ENCODE measurements at places on chromosomes 5 and 9.

- peak; percentile 68 for DNase-seq
Observed at GRCh38 chr5:57779383-57780223, 297.0 kb upstream of the ACTBL2 start.

- DNase-seq: no peak
Observed at GRCh38 chr9:125674981-125675973, 31.7 kb downstream of the MAPKAP1 start.

DNA sequence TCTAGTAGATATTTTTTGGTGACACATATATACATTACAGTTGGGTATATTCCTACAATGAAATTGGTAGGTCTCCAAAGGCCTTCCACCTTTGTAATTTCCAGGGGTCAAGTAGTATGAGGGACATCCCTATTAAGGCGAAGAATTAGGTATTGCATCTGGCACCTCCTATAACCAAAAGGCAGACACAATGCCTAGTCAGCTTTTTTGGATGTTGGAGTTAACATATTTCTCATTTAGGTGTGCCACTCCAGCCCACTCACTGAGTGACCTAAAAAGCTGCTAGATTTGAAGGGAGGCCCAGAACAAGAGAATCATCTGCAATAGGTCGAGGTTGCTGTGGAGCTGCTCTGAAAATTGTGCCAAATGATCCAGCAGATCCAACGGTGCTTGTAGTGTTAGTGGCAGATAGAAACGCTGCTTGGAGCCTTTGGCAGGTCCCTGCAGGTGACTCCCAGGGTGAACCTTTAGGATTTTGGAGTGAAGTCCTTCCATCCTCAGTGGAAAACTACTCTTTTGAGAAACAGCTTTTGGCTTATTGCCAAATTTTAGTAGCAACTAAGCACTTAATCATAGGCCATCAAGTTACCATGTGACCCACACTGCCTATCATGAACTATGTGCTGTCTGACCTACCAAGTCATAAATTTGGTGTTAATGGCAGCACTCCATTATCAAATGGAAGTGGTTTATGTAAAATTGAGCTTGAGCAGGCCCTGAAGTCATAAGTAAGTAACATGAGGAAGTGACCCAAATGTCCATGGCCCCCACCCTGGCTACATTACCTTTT is 15.7 kb upstream of the FNIP1 start:
- DNase-seq: no peak

DNA sequence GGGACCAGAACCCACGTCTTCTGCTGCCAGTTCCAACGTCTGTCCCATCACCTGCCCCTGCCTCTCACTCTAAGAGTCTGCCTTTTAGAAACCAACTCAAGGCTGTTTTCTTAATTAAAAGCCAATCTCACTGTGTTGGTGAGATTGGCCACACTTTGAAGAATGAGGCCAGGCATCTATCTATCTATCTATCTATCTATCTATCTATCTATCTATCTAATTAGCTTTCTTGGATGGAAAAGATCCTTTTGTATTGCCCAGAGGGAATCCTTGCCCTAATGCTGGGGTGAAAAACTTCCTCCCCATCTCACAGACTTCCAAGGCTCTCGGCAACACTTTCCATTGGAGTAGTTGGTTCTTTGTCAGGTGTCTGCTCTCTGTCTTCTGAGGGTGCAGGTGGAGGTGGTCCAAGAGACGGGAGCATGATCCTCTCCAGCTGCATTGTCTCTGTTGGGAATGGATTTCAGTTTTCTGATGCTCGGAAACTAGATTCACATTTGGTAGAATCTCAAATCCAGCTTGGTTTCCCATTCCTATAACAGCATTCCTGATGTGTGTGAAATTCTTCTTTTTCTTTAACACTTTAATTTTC is 57.9 kb downstream of the GALNT12 start:
- no peak for DNase-seq

- DNase-seq: no peak
Observed at GRCh38 chr5:168836603-168837231, 257.5 kb upstream of the PANK3 start.

- peak; percentile 78 for DNase-seq
Observed at GRCh38 chr9:117335837-117336433, 78.9 kb downstream of the ASTN2 start.

- DNase-seq: no peak
Observed at GRCh38 chr5:38556088-38556598, 303 bp downstream of the LIFR start.

DNA sequence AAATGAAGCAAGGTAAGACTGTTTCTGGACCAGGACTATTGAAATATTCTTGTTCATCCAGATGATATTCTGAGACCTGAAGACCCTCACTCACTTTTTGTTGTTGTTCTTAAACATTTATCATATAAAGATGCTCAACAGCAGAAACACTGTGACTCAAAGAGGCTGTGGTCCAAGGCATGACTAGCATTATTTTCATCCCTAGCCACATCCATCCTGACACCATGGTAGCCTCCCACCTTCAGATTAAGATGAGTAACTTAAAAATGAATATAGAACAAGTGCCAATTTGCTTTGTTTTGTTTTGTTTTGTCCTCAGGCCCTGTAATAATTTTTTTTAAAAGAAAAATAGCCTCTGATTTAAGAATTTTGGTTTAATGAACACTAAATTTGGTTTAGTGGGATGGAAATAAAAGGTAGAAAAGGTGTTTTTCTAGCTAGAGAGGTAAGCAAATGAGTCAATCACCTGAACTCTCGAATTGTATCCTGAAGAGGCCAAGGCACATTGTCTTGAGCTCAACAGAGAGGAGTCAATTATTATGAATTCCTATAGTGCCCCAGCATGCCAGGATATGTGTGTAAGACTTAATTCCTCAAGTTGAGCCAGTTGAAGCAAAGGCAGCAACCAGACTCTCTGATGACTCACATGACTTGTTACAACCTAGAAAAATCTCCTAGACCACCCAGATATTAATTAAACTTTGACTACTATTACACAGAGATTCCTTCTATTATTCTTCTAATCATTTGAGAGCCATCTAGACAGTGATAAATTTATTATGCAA is 380.1 kb upstream of the TUSC1 start:
- DNase-seq: no peak

GRCh38 chr9:132232522-132232921 is 70.7 kb downstream of the NTNG2 start:
- no peak for DNase-seq

GRCh38 chr5:101611039-101611438 is 685.0 kb downstream of the SLCO4C1 start:
- DNase-seq: no peak

DNA sequence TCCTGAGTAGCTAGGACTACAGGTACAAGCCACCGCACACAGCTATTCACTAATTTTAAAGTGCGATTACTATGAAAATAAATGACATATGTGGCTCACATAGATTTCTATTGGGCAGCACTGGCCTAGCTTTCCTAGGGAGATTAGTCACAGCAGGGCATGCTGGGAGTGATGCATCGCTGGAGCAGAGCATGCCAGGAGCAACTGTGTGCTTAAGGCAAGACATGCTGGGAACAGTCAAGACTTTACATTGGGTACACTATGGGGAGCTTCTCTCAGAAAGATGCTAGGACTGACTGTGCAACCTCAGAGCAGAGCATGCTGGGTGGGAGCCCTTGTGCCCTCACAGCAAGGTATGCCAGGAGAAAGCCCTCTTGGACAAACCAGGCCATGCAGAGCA is 9.3 kb downstream of the ST6GALNAC6 start:
- DNase-seq: no peak

- no peak for DNase-seq
Observed at GRCh38 chr9:73841018-73841417, 656.1 kb upstream of the RORB start.

- no peak for DNase-seq
Observed at GRCh38 chr9:135303280-135303647, 176.3 kb upstream of the PPP1R26 start.

- no peak for DNase-seq
Observed at GRCh38 chr9:71783120-71783523, 14.8 kb upstream of the CEMIP2 start.

DNA sequence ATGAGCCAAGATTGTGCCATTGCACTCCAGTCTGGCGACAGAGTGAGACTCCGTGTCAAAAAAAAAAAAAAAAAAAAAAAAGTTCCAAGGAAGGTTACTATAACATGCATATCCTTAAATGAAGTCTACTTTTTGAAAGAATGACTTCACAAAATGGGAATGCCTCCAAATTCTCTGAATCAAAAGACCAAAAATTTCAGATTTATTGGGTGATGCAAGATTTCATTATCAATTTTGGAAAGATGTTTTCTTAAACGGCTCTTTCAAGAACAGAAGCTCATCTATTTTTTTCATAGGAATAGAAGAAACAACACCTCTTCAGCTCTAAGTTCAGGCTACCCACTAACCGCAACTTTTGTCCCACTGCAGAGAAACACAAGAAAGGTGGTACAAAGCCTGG is 69.9 kb downstream of the AUH start:
- no peak for DNase-seq

DNA sequence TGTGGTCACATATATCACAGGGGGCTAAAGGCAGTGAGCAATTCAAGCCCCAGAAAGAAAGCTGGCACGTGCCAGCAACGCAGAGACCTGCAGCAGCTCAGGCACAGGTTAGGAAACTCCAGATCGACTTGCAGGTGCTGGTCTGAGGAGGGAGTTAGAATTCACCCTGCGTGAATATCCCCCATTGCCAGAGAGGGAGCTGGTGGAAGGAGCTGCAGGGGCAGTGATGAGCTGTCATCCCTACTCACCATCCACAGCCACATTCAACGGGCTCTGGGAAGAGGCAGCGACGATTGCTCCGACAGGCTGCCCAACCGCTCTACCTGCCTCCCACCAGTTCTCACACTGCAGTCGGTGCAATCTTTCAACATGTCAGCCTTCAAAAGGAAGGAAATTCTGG is 40.8 kb upstream of the CLK4 start:
- no peak for DNase-seq

DNA sequence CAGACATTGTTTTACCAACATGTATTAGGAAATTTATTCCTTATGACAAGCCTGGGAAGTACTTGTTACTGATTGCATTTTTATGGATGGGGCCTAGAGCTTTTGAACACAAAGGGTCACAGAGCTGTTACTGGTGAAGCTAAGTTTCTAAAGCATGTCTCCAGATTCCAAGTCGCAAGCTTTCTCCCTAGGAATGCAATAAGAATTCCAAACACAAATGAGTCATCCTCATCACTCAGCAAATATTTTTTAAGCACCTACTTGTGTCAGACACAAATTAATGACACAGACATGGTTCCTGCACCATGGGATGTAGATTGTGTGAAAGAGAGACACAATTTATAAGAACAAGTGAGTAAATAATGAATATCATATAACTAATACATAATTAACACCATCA is 11.0 kb upstream of the SH3RF2 start:
- no peak for DNase-seq

DNA sequence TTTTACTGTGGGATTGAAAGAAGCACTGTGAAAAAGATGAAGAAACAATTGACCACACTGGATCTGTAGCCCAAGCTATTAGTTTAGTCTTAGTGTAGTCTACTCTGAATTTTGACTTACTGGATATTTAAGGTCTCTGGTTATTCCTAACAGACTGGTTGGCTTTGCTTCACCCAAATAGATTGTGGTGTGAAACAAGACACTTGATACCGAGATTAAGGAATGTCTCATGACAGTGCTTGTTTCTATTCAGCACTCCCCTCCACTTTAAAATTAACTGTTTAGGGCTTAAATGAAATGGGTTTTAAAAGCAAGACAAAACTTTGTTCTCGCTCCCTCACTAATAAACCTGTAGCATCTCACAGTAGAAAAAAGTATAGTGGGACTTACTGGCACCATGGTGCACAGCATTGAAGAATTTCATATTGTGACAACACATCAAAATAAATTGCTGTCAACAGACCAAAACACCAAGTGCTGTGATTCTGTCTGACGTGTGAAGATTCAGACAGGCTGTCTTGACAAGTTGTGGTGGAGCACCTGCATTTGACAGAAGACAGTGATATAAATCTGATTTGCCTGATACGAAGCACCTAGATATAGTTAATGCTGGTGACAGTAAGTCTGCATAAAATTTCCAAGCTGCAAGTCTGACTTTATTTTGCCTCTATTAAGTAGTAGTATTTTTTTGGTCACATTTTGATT is 73.1 kb downstream of the PBX3 start:
- DNase-seq: no peak

DNA sequence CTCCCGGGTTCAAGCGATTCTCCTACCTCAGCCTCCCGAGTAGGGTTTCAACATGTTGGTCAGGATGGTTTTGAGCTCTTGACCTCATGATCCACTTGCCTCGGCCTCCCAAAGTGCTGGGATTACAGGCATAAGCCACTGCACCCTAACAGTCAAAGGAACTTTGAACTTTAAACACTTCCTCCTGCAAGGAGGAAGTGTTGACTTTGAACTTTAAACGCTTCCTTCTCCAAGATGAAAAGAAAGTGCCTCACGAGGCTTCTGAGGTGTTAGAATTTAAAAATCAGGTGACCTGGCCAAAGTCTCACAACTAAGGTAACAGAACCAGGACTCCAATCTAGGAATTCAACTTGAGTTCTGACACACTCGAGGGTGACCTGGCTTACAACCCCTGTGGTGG is 150.9 kb downstream of the BRINP1 start:
- DNase-seq: no peak

GRCh38 chr5:127428276-127428675 is 89.2 kb upstream of the PRRC1 start:
- no peak for DNase-seq

GRCh38 chr5:62717301-62717933 is 138.8 kb downstream of the LRRC70 start:
- no peak for DNase-seq

- DNase-seq: no peak
Observed at GRCh38 chr5:5348135-5348534, 74.3 kb upstream of the ICE1 start.

GRCh38 chr5:152205804-152206203 is 199.3 kb downstream of the NMUR2 start:
- no peak for DNase-seq

- no peak for DNase-seq
Observed at GRCh38 chr5:173065155-173065554, 9.0 kb downstream of the CREBRF start.

DNA sequence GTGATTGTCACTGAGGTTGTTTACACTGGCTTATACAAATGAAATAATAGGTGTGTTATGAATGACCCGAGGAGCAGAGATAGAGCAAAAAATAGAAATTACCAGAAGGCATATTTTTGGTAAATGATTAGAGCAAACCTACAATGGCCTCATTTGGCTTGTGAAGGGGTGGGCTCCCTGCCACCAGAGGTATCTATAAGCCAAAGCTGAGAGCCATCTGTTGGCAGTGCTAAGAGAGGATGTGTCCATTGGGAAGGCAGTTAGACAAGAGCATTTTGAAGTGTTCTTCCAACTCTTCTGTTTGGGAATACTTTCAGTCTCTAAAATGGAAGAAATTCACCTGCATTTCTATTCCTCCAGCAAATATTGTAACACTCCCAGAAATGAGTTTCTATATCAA is 10.6 kb downstream of the NIPAL4 start:
- DNase-seq: no peak

GRCh38 chr5:9544056-9544455 is 1.8 kb downstream of the SEMA5A start:
- no peak for DNase-seq

DNA sequence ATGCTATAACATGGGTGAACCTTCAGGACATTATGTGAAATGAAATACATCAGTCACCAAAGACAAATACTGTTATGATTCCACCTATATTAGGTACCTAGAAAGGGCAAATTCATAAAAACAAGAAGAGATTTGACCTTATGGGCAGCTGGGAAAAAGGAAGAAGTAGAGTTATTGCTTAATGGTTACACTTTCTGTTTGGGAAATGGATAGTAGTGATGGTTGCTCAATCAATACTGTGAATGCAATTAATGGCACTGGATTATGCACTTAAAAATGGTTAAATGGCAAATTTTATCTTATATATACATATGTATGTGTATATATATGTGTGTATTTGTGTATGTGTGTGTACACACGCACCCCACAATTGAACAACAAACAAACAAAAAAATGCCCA is 15.2 kb downstream of the FKBP15 start:
- DNase-seq: no peak

Measured in SK-N-DZ (cell line).